GM23338 (cell line): ENCODE measurements at places on chromosomes 16 and 17. TPM values are rescaled to one million over a fixed set of nuclear protein-coding genes. Genes with fewer than 3 reads are reported as not detected.

DNA sequence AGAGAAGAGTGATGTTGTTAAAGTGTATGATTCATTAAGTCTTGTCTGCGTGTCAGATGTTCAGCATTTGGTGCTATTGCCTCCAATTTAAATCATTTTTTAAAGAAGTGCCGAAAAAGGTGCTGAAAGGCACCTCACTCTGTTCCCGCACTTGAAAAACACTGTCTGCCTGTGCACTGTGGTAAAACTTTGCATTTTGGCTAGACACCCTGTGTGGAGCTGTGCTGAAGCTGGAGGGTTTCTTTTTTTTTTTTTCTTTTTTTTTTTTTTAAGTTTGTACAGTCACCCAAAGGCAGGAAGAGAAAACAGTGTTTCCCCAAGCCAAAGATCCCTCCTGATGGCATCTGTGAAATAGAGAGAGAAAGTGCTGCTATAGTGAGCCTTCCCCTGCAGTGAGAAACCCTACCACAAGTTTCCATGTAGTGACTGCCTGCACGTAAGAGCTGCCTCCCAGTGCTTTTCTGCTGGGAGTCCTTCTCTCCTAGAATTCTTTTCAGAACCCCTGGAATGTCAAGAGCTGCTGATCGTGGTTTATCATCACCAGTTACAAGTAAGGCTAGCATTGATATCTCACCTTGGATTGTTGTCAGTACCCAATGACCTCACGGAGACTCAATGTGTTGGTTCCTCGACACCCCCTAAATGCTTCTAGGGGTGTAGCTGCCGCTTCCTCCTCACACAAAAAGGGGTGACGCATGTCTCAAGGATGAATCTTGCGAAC lies 116.0 kb upstream of the SOX9 start:
- H3K27me3 ChIP-seq = no peaks in the 10 kb centered on the region
- H3K36me3 ChIP-seq = no peaks in the 10 kb centered on the region
- 0 out of 2 replicates have a peak, but pooled peaks cover 3% of the 10 kb centered on the region for H3K4me1 ChIP-seq

The GNAO1 gene
- total RNA-seq = 20.0 and 24.8 TPM in 2 replicates

- no peaks in the 10 kb centered on the region for H3K4me1 ChIP-seq
- DNase-seq = no peak
- H3K36me3 ChIP-seq = no peaks in the 10 kb centered on the region
- H3K27me3 ChIP-seq = no peaks in the 10 kb centered on the region
- H3K27ac ChIP-seq = no peak overlapping the region
These were observed 17.2 kb upstream of the METRNL start for GRCh38 chr17:83062011-83062817.

The PDK2 gene
- 11.4 and 15.9 TPM in 2 replicates for total RNA-seq

The CRYBA1 gene
- not detected in 2 replicates for total RNA-seq

DNA sequence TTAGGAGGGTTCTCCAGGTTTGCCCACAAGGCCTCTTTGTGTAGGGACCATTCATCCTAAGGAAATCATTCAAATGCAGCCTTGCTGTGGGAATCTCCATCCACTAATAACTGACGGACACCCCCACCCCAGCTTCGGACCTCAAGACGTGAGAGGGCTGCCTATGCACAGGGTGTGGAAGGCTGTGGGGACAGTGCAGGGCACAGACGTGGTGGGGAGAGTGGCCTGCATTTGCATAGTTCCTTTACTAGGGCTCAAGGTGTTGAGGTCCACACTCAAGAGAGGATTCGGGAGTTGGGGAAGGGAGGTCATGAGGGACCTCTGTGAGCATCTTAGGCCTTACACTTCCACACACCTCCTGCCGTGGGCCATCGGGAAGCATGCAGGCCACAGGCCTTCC lies 9.8 kb downstream of the DUSP3 start:
- no peaks in the 10 kb centered on the region for H3K4me1 ChIP-seq
- no peaks in the 10 kb centered on the region for H3K27me3 ChIP-seq
- no peak for DNase-seq
- 0 out of 2 replicates have a peak, but pooled peaks cover 5% of the 10 kb centered on the region for H3K36me3 ChIP-seq
- H3K4me3 ChIP-seq = no peak overlapping the region

DNA sequence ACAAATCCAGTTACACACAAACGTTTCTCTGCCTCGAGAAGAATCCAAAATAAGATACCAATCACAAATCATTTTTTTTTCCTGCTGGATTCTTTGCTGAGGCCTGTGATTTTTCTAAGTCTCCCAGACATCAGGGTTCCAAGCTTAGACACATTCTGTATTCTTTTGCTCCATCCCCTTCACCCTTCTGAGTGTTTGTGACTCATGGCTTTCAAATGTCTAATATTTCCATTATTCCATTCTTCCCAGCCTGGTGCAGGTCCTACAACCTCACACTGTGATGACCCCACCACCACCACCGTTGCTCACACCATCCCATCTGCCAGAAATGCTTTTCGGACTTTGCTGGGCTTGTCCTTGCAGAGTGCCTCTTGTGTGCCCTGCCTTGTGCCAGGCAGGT lies 480.1 kb downstream of the SOX9 start:
- H3K27me3 ChIP-seq = no peaks in the 10 kb centered on the region
- DNase-seq = no peak
- no peak overlapping the region for H3K27ac ChIP-seq
- H3K4me3 ChIP-seq = no peak overlapping the region

The PLA2G10 gene
- 0.19 and 0.94 TPM in 2 replicates for total RNA-seq

- DNase-seq = no peak
- H3K36me3 ChIP-seq = no peaks in the 10 kb centered on the region
- H3K4me1 ChIP-seq = no peaks in the 10 kb centered on the region
- H3K27ac ChIP-seq = no peak overlapping the region
These were observed 89.2 kb upstream of the CDC42EP4 start for GRCh38 chr17:73400915-73401545.

The KRT28 gene
- not detected in 2 replicates for total RNA-seq

The KRT25 gene
- total RNA-seq = not detected in 2 replicates

GRCh38 chr16:85838381-85838780 lies 38.9 kb downstream of the COX4I1 start:
- H3K27me3 ChIP-seq = no peaks in the 10 kb centered on the region
- H3K4me1 ChIP-seq = no peaks in the 10 kb centered on the region
- no peak for DNase-seq
- H3K4me3 ChIP-seq = no peak overlapping the region
- H3K36me3 ChIP-seq = no peaks in the 10 kb centered on the region

- peaks cover 13% of the 10 kb centered on the region; the same call in 1 of the 2 replicates for H3K4me1 ChIP-seq
- DNase-seq = no peak
- no peak overlapping the region for H3K4me3 ChIP-seq
- H3K27me3 ChIP-seq = no peaks in the 10 kb centered on the region
- no peak overlapping the region for H3K27ac ChIP-seq
These were observed 26.3 kb upstream of the ETV4 start for GRCh38 chr17:43572368-43572980.

The HCRT gene
- total RNA-seq = not detected in 2 replicates

DNA sequence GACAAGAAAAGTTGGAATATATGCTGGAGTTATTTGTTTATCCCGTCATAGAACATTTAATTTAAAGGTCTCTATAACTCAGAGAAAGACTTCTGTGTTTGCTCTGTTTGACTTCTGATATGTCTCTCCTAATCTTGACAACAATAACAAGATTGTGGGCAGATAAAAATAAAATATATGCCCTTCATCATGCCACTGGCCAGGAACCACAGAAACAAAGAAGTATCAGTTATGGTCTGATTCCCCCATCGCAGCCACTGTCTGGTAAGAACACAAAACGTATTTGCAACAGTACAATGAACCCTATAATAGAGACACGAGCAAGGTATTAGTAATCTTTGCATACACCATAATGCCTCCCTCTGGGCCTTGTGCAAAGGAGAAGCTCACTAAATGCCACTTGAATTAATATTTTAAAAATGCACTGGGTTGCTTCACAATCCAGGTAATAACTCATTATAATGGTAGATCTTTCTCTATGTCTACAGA lies 1498.3 kb downstream of the CDH11 start:
- no peak overlapping the region for H3K27ac ChIP-seq
- no peaks in the 10 kb centered on the region for H3K27me3 ChIP-seq
- no peak for DNase-seq
- H3K4me1 ChIP-seq = peaks cover 3% of the 10 kb centered on the region
- no peak overlapping the region for H3K4me3 ChIP-seq
- H3K36me3 ChIP-seq = no peaks in the 10 kb centered on the region

DNA sequence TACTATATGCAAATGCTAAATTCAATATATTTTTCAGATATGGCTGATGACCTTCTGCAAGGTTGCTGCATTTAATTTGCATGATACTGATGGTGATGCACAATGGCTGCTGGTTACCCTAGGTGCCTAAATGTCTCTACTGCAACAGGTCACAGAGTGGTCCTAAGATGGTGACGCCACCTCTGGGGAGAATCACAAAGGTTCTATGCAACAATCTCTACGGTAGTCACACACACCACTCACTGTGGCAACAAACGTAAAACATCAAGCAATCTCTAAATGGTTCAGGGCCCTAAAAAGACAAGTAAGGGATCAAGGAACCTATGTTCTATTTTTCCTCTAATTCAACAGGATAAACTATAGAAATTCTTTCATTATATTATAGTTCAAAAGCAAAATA lies 293.3 kb downstream of the CEP112 start:
- DNase-seq = no peak
- no peak overlapping the region for H3K27ac ChIP-seq
- H3K27me3 ChIP-seq = no peaks in the 10 kb centered on the region
- no peaks in the 10 kb centered on the region for H3K36me3 ChIP-seq

GRCh38 chr16:10525214-10525825 lies 55.1 kb downstream of the EMP2 start:
- DNase-seq = no peak
- no peak overlapping the region for H3K4me3 ChIP-seq
- H3K27ac ChIP-seq = no peak overlapping the region
- H3K36me3 ChIP-seq = no peaks in the 10 kb centered on the region

DNA sequence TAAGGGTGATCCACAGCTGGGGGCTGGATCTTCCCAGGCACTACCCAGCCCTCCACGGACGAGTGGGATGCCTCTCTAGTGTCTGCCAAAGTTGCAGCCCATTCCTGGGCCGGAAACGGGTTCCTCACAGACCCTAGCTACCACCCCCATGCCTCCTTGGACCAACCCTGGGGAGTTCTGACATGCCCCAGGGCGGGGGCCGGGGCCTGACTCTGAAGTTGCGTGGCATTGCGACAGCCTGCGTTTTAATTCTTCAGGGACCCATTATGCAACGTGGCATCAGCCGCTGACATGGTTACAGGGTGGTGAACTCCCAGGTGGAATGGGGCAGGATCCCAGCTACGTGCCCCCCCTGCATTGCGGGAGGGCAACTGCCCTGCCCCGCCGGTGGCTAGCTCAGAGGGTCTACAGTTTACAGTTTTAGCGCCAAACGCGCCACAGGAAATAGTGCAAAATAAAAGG lies 2.7 kb downstream of the CBX4 start:
- H3K4me3 ChIP-seq = peak overlapping the region; percentile 80
- DNase-seq = peak; percentile 39
- H3K27ac ChIP-seq = no peak overlapping the region
- no peaks in the 10 kb centered on the region for H3K36me3 ChIP-seq

DNA sequence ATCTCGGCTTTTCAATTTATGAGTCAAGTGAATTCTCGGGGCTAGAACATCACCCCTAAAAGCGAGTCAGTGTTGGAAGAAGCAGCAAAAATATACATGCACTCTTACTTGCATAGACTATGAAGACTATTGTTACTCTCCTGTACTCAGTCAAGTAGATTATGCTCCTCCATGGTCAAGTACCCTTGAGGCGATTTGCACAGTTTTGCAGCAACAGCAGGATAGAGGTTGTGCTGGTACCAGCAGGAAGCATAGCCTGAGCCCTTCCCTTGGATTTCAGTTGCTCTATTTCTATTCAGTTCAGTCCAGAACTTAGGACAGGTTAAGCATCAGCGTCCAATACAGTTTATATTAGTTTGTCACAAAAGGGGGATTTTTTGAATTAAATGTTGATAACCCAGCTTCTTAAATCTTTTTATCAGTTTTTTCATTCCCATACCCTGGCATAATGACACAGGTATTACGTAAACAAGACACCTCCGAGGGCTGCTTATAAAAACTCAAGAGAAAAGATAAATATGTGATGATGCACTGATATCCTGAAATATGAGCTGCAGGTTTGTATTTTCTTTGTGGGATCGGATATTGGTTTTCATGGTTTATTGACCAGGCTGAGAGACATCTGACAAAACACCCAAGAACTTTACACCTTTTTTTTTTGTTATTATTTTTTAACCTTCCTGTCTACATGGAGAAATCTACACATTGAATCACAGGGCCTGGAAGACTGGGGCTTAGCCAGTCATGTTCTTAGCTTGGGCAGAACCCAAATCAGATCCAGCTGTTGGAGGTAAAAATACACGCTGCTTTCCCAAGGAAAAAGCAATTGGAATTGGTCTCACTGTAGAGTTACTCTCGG lies 144.1 kb downstream of the PITPNC1 start:
- H3K4me3 ChIP-seq = no peak overlapping the region
- no peaks in the 10 kb centered on the region for H3K27me3 ChIP-seq
- peaks cover 40% of the 10 kb centered on the region for H3K4me1 ChIP-seq
- no peak for DNase-seq
- no peaks in the 10 kb centered on the region for H3K36me3 ChIP-seq

DNA sequence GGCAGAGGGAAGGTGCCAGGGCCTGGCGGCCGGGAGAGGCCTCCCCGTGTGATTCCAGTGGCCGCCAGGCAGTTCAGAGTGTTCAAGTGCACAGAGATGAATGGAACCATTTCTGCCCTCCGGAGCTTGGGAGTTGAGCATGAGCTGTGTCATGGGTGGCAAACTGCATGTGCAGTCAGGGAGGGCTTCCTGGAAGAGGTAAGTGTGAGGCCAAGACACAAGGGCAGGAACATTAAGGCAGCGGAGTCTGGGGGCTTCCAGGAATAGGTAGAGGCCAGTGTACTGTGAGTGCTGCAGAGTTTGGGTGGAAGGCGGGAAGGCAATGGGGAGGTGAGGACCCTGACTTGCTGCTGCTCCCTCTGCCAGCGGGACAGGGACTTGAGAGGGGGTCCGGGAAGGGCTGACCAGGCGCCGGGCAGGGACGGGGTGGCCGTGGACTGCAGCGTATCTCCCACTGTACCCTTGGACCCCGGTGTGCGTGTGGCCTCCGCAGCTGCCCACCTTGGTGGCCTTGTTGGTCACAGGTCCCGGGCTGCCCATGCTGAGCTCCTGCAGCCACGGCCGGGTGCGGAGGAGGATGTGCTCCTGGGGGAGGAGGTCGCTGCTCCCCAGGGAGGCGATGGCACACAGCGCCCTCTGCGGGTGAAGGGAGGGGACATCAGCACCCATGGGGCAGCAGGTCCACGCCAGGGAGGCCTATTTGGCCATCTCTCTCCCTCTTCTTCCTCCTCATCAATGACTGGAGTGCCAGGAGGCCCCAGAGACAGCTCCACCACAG lies 7.5 kb upstream of the CEP131 start:
- H3K4me3 ChIP-seq = no peak overlapping the region
- H3K27ac ChIP-seq = no peak overlapping the region
- no peaks in the 10 kb centered on the region for H3K27me3 ChIP-seq
- DNase-seq = peak; percentile 50

The CMTM2 gene
- not detected in 2 replicates for total RNA-seq

The TUBD1 gene
- total RNA-seq = 13.8 and 17.6 TPM in 2 replicates

DNA sequence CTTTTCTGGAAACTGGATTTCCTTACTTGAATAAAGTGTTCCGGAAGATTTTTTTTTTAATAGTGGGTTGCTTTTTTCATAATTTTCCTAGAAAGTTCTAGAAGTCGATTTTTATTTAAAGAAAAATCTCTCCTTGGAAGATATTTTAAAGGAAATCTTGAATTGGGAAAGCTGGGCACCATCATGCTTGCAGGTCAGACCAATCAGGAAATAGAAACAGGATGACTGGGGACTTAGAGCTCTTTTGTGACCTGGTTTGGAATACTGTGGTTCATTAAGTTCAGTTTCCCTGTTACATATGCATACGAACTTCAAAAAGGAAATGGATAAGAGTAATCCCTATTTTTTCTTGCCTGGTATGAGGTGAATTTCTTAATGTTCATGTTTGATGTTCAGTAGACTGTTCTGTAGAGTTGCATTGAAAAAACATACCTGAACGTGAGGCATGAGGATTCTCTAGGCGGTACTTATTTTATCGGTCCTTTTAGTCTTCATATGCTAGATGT lies 1.2 kb downstream of the NFATC3 start:
- H3K4me1 ChIP-seq = peaks cover 23% of the 10 kb centered on the region
- H3K27me3 ChIP-seq = no peaks in the 10 kb centered on the region
- DNase-seq = peak; percentile 59
- H3K4me3 ChIP-seq = peak overlapping the region; percentile 60
